Skeletal muscle tissue (tissue), 5 donors: ENCODE measurements at places on chromosomes 7 and 10. TPM values are rescaled to one million over a fixed set of nuclear protein-coding genes. Genes with fewer than 3 reads are reported as not detected.

HELLS gene
- total RNA-seq: 14.6 TPM

SPDYE16 gene
- not detected for total RNA-seq

NHLRC2 gene
- total RNA-seq: 15.1 TPM

LRRTM3 gene
- 1.0 TPM for total RNA-seq

COL17A1 gene
- under 0.01 TPM for total RNA-seq

PIK3AP1 gene
- total RNA-seq: 6.3 TPM

PLEKHS1 gene
- 0.52 TPM for total RNA-seq

FGFR2 gene
- 11.5 TPM for total RNA-seq

LRRC4 gene
- 1.0 TPM for total RNA-seq

PSD gene
- 3.7 TPM for total RNA-seq

HTR7 gene
- total RNA-seq: under 0.01 TPM

GALNT17 gene
- 24.5 TPM for total RNA-seq

ADAM8 gene
- 2.6 TPM for total RNA-seq

PRLHR gene
- total RNA-seq: not detected

CDK14 gene
- 25.1 TPM for total RNA-seq

CPN1 gene
- not detected for total RNA-seq

EPDR1 gene
- total RNA-seq: 63.2 TPM

PHYHIPL gene
- 0.52 TPM for total RNA-seq

DNAJC12 gene
- total RNA-seq: 3.1 TPM

MALRD1 gene
- total RNA-seq: 2.1 TPM

TMEM225B gene
- 0.52 TPM for total RNA-seq

GBX1 gene
- not detected for total RNA-seq

RBM20 gene
- total RNA-seq: 6.3 TPM

WNT8B gene
- not detected for total RNA-seq

DYNC1I1 gene
- 1.6 TPM for total RNA-seq

EVX1 gene
- not detected for total RNA-seq

IL2RA gene
- not detected for total RNA-seq

TIMM23B gene
- 16.2 TPM for total RNA-seq

TLX1 gene
- total RNA-seq: not detected

PITX3 gene
- 4.2 TPM for total RNA-seq
